ENCODE measurements at places on chromosomes 7 and 10.
A peak's percentile ranks its signal among the peaks of the same experiment; 100 is the strongest.

DNA sequence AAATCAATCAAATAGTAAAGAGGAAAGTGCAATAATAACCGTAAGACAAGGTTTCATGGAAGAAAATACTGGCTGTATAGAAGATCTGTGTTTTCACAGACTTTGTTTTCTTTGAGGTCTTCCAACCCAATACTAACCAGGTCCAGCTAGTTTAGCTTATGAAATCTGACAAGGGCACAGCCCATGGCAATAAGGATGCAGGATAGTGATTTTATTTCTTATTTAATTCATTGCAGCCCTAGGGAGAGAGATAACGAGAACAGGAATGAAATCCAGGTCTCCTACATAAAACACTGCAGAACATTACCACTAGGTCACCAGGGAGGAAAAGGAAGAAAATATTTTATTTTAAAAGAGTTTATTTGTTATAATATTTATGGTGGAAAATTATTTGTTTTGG, 145.1 kb downstream of the DNAJC1 start:
- no peak for ATAC-seq

- peak; percentile 57 for ATAC-seq
These were observed 41.9 kb downstream of the RNLS start for GRCh38 chr10:88541116-88541626.

DNA sequence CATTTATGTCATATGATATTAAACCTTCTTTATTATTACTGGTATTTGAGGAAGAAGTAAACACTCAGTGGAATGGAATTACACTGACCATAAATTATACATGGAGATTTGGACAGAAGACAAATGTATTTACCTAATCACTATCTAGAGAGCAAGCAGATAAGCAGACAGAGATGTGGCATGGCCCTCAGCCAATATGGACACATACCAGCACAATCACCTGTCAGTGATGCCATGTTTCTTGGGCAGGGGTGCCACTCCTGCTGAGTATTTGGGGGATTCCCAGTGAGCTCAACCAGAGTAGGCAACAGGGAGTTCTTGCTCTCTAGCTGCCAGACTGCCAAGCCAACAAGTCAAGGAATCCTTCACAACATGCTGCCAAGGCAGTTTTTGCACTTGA, 866.3 kb upstream of the LRRN3 start:
- no peak for ATAC-seq

GRCh38 chr10:18880530-18880929, 168.1 kb upstream of the MALRD1 start:
- no peak for ATAC-seq

- ATAC-seq, result no peak
These were observed 24.9 kb upstream of the MAGI2 start for GRCh38 chr7:79478386-79478785.

DNA sequence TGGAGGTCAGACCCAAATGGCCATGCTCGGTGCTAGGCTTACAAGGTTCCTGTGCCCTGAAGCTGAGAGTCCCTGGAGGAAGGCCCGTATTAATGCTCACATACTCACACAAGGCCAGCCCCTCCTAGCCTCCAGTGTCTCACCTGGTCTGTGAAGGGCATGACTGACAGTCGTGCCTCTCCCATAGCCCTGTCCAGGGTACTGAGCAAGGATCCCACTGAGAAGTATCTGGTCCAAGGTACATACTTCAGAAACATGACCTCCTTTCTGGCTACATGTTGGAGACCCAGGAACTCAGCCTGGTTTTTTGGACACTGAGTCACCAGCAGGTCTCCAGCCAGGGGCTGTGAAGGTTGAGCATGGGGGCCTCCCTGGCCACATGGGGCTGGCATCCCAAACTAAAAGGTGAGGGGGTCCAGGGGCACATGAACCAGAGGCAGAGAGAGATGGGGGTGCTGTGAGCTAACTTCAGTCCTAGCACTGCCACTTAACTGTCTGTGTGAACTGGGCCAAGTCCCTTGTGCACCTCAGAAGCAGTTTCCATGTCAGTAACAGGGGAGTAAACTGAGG, 17.6 kb upstream of the RASGEF1A start:
- ATAC-seq, result no peak

GRCh38 chr7:28790467-28790866, 167.7 kb downstream of the TRIL start:
- no peak for ATAC-seq

- ATAC-seq, result peak; percentile 63
These were observed 55.2 kb downstream of the CDK6 start for GRCh38 chr7:92781117-92781720.

- no peak for ATAC-seq
These were observed 49.8 kb downstream of the SEMA3E start for GRCh38 chr7:83599131-83599530.

- ATAC-seq, result no peak
These were observed 56.3 kb downstream of the C10orf105 start for GRCh38 chr10:71663311-71663710.

- ATAC-seq, result no peak
These were observed 95.0 kb upstream of the DDC start for GRCh38 chr7:50660040-50660829.

DNA sequence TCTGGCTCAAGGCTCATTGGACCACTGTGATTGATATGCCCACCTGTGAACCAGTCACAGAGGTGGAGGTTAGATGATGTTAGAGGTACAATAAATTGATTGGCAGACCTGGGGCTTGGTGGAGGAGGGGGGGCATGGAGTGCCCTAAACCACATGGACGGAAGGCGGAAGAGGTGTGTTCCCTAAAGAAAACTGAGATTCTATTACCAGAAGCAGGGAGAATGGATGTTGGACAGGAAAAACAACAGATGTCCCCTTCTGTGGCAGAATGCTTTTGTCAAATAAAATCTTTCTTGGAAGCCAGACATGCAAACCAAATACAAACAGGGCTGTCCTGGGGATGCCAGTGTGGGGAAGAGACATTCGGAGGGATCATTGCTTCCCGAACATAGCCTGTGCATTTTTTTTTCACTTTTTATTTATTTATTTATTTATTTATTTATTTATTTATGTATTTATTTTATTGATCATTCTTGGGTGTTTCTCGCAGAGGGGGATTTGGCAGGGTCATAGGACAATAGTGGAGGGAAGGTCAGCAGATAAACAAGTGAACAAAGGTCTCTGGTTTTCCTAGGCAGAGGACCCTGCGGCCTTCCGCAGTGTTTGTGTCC, 433.9 kb downstream of the RPS24 start:
- ATAC-seq, result no peak

- ATAC-seq, result no peak
These were observed 10.3 kb downstream of the SEC31B start for GRCh38 chr10:100509241-100509840.

DNA sequence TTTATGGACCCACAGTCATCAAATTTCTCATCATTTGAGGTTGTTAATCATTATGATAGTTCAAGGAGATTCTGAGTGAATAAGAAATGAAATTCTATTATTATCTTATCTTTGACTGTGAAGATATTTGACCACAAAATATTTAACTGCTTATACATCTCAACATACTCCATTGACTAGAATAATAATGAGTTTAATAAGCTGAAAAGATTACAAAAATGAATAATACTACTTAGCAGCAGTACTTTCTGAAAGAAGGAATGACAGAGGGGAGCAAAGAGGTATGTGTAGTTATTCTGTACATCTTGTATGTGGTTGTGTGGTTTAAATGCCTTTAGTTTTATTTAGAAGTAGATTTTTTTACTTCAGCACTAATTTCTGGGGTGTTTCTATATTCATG, 214.2 kb downstream of the PRKG1 start:
- no peak for ATAC-seq

DNA sequence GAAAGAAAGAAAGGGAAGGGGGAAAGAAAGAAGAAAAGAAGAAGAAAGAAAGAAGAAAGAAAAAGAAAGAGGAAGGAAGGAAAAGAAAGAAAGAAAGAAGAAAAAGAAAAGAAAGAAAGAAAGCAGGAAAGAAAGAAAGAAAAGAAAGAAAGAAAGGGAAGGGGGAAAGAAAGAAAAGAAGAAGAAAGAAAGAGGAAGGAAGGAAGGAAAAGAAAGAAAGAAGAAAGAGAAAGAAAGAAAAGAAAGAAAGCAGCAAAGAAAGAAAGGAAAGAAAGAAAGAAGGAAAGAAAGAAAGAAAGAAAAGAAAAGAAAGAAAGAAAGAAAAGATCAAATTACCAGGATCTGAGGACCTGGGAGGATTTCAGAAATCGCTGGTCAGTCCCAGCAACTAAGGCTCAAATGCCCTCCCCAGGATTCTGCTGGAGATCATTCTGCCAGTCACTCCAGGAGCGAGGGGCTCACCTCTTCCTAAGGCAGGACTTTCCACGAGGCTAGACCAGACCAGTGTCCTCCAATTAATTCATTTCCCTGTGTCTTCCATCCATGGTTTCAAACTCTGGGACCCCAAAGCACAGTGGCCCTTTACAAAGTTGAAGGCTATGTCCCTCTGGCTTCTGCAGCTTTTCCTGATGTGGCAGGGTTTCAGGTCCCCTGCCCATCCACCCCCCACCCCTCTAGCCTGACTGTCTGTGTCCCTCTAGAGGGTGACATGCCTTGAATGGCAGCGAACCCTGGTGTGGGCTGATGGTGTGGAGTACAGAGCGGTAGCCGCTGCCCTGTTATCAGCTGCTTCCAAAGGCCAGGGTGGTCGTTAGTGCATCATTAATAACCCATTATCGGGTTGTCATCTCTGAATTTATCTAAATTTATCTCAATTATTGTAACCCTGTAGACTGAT, 77.9 kb downstream of the PARP12 start:
- ATAC-seq, result no peak

DNA sequence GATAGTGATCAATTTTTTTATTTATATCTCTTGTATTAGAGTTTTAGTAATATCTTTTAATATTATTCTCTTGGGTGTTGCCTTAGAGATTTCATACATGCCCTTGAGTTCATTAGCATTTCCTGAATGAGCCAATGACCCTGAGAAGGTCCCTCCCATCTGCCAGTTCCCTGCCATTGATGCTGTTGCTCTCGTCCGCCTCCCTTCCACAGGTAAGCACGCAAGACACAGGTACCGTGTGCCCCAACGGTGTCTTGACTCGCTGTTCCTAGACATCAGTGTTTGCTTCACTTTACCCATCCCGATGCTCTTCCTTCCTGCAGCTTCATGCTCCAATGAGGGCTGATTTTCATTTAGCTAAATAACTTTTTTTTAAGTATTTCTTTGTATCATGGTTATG, 19.7 kb upstream of the PWWP2B start:
- no peak for ATAC-seq

- peak; percentile 42 for ATAC-seq
These were observed 569 bp downstream of the ZNF316 start for GRCh38 chr7:6637544-6638229.

- no peak for ATAC-seq
These were observed 84.5 kb downstream of the RTKN2 start for GRCh38 chr10:62183857-62184795.

DNA sequence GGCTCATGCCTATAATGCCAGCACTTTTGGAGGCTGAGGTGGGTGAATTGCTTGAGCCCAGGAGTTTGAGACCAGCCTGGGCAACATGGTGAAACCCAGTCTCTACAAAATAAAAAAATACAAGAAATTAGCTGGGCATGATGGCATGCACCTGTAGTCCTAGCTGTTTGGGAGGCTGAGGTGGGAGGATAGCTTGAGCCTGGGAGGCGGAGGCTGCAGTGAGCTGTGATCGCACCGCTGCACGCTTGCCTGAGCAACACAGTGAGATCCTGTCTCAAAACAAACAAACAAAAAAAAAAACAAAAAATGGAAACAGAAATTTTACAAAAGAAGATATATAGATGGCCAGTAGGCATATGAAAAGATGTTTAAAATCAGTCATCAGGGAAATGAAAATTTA, 57.1 kb downstream of the PTEN start:
- ATAC-seq, result no peak

GRCh38 chr10:118343115-118343514, 991 bp upstream of the FAM204A start:
- ATAC-seq, result no peak

DNA sequence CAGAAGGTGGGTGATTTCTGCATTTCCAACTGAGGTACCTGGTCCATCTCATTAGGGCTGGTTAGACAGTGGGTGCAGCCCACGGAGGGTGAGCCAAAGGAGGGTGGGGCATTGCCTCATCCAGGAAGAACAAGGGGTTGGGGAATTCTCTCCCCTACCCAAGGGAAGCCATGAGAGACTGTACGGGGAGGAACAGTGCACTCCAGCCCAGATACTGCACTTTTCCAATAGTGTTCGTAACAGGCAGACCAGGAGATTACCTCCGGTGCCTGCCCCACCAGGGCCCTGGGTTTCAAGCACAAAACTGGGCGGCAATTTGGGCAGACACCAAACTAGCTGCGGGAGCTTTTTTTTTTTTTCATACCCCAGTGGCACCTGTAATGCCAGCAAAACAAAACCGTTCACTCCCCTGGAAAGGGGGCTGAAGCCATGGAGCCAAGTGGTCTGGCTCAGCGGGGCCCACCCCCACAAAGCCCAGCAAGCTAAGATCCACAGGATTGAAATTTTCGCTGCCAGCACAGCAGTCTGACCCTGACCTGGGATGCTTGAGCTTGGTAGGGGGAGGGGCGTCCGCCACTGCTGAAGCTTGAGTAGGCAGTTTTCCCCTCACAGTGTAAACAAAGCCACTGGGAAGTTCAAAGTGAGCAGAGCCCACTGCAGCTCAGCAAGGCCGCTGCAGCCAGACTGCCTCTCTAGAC, 31.2 kb downstream of the ARMC10 start:
- no peak for ATAC-seq

DNA sequence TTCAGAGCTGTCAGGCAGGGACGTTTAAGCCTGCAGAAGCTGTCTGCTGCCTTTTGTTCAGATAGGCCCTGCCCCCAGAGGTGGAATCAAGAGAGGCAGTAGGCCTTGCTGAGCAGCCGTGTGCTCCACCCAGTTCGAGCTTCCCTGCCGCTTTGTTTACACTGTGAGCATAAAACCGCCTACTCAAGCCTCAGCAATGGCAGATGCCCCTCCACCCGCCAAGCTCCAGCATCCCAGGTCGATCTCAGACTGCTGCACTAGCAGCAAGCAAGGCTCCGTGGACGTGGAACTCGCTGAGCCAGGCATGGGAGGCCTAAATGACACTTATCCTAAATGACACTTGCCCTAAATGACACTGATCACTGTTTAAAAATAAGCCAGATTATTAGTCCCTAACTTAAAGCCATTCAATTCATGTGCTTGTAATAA, 6.8 kb upstream of the ASB15 start:
- ATAC-seq, result no peak

DNA sequence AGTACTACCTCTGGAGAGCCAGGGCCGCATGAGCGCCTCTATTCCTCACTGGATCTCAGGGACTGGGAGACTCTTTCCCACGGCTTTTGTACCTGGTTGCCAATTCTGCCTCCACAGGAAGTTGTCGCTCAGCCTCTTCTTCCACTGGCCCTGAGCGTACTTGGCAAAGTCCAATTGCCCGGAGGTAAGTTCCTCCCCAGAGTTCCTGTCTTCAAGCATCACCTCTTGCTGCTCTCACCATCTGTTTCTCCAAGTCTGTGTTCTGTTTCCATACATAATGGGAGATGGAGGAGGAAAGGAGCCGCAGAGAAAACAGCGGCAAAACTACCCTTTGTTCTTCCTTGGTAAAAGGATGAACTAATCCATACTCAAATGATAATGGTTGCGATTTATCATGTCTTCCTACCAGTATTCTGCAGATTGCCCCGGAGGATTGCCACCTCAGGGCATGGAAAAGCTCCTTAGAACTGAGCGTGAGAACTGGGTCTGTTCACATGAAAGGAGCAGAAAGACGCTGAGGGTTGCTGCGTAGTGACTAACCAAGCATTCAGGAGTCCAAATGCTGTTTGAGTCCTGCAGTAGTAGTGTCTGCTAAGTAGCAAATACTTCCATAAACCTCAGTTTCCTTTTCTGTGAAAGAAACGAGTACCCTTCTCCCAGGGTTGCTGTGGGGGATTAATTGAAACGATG, 170.2 kb upstream of the GLI3 start:
- ATAC-seq, result no peak

GRCh38 chr7:150435390-150436073, 14.9 kb upstream of the GIMAP8 start:
- no peak for ATAC-seq

Data from gastroesophageal sphincter (tissue), 4 donors.